ENCODE measurements at places on chromosomes 16 and 17. TPM values are rescaled to one million over a fixed set of nuclear protein-coding genes. Genes with fewer than 3 reads are reported as not detected.
A peak's percentile ranks its signal among the peaks of the same experiment; 100 is the strongest.

DNA sequence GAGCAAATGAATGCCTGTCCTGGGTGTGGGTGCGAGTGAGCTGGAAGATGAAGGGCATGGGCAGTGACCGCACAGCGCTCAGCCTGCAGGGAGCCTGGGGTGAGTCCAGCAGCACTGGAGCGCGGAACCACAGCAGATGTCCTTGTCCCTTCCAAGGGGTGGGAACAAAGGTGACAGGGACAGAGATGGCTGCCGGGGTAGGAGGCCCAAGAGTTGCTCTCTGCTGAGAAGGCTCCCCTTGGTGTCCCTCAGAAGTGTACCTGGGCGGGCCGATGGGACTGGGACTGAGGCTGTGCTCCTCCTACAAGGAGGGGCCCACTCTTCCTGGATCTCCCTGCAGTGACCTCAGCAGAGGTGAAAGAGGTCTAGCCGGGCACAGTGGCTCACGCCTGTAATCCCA lies 7.6 kb upstream of the PGAP6 start:
- no peak overlapping the region for H3K4me3 ChIP-seq
- peaks cover 11% of the 10 kb centered on the region for H3K4me1 ChIP-seq
- no peak for DNase-seq
- no peaks in the 10 kb centered on the region for H3K36me3 ChIP-seq

GRCh38 chr17:69437475-69437874 lies 23.0 kb downstream of the MAP2K6 start:
- no peaks in the 10 kb centered on the region for H3K27me3 ChIP-seq
- no peak overlapping the region for H3K4me3 ChIP-seq
- H3K36me3 ChIP-seq = no peaks in the 10 kb centered on the region
- no peak for DNase-seq

The GP1BA gene
- not detected for total RNA-seq

DNA sequence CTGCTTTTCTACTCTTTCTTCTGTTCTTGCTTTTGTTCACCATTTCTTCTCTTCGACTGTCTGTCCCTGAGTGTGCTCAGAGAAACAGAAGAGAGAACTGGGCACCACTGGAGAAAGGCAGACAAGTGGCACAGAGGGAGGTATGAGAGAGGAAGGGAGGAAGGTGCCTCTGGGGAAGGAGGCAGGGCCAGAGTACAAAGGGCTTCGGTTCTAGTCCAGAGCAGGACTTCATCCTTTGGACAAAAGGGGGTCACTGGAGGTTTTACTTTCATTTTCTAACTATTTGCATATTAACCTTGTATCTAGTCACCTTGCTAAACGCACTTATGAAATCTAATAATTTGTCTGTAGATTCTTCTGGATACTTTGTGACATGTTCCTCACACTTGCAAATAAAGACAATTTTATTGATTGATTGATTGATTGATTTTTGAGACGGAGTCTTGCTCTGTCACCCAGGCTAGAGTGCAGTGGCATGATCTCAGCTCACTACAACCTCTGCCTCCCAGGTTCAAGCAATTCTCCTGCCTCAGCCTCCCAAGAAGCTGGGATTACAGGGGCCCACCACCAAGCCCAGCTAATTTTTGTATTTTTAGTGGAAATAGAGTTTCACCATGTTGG lies 13.5 kb downstream of the ITGB4 start:
- no peak overlapping the region for H3K27ac ChIP-seq
- H3K4me1 ChIP-seq = peaks cover 9% of the 10 kb centered on the region
- H3K27me3 ChIP-seq = no peaks in the 10 kb centered on the region
- no peak overlapping the region for H3K4me3 ChIP-seq
- no peak for DNase-seq
- H3K36me3 ChIP-seq = no peaks in the 10 kb centered on the region

The HS3ST6 gene
- not detected for total RNA-seq

DNA sequence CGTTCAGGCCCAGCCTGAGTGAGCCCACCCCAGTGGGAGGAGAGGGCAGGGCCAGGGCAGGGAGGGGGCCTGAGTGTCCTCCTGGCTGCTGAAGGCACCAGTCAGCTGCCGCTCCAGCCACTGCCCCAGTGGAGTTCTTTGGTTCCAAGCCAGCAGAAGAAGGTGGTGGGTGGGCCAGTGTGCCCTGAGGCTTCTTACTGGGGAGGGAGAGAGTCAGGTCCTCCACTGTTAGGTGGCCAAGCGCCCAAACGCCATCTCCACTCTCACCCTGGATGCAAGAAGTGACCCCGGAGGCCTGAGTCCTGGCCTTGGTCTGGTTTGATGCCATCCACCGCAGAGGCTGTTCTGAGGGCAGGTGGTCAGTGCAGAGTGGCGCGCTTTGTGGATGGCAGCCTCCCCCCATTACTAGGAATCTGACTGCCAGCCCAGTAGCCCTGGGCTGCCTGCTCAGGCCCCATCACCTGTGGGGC lies 2.2 kb downstream of the RNF213 start:
- peaks cover 29% of the 10 kb centered on the region for H3K4me1 ChIP-seq
- DNase-seq = peak; percentile 69
- H3K27me3 ChIP-seq = no peaks in the 10 kb centered on the region
- peak overlapping the region; percentile 68 for H3K27ac ChIP-seq
- H3K36me3 ChIP-seq = peaks cover 21% of the 10 kb centered on the region
- H3K4me3 ChIP-seq = peak overlapping the region; percentile 94

DNA sequence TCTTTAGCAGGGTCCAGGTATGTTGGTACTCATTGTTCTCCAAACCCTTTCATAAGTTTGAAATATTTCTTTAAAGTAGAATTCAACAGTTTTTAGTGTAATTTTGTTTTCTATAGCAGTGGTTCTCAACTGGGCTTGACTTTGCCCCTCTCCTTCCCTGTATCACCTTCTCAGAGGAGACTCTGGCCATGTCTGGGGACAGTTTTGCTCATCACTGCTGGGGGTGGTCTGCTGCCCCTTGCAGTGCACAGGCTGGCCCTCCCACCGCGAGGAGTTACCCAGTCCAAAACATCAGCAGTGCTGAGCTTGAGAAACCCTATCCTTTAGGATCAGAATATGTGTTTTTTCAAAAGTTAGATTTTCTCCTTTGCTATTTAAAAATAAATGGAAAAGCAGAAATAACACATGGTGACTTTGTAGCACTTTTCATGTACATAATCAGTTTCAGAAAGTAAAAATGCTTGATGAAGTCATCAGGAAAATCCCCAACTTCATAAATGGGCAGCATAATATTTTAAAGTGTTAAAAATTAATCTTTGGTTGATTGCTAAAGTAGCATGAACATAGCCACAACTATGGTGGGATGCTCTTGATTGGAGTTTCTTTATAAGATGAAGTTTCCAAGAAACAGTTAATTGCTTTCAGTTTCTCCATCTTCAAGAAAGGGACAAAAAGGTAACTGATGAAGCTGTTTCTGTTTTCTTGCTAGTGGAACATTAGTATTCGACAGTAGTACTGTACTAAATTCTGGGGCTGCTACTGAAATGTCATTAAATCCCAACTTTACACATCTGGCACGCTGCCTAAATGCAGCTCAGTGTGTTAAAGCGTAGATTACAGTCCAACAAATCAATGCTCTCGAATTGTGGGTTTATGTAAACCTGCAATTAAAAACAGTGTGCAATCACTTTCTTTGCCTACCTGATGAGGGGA lies 70.3 kb downstream of the NETO2 start:
- no peaks in the 10 kb centered on the region for H3K36me3 ChIP-seq
- no peak overlapping the region for H3K4me3 ChIP-seq
- no peaks in the 10 kb centered on the region for H3K4me1 ChIP-seq

GRCh38 chr17:62172492-62173291 lies 107.6 kb upstream of the MED13 start:
- no peak overlapping the region for H3K27ac ChIP-seq
- no peak overlapping the region for H3K4me3 ChIP-seq
- DNase-seq = no peak
- H3K27me3 ChIP-seq = no peaks in the 10 kb centered on the region
- no peaks in the 10 kb centered on the region for H3K36me3 ChIP-seq
- H3K4me1 ChIP-seq = peaks cover 7% of the 10 kb centered on the region

The GJD3 gene
- total RNA-seq = 2.7 TPM

GRCh38 chr16:50742576-50743200 lies 802 bp downstream of the CYLD start:
- DNase-seq = peak; percentile 89
- H3K4me3 ChIP-seq = peak overlapping the region; percentile 80
- H3K27ac ChIP-seq = peak overlapping the region; percentile 88
- H3K36me3 ChIP-seq = peaks cover 7% of the 10 kb centered on the region
- no peaks in the 10 kb centered on the region for H3K27me3 ChIP-seq

- no peak for DNase-seq
- no peaks in the 10 kb centered on the region for H3K4me1 ChIP-seq
- H3K27me3 ChIP-seq = peaks cover 35% of the 10 kb centered on the region
- peak overlapping the region; percentile 64 for H3K4me3 ChIP-seq
- H3K27ac ChIP-seq = no peak overlapping the region
- H3K36me3 ChIP-seq = no peaks in the 10 kb centered on the region
Observed at GRCh38 chr17:36657390-36657762, 56.0 kb downstream of the MRM1 start.

The DOC2A gene
- not detected for total RNA-seq

GRCh38 chr17:29238133-29238850 lies 8.4 kb upstream of the CRYBA1 start:
- H3K4me1 ChIP-seq = peaks cover 43% of the 10 kb centered on the region
- H3K27ac ChIP-seq = peak overlapping the region; percentile 88
- no peaks in the 10 kb centered on the region for H3K27me3 ChIP-seq

The TAT gene
- total RNA-seq = under 0.01 TPM

The ABCA8 gene
- 36.2 TPM for total RNA-seq

The DNAI2 gene
- not detected for total RNA-seq
